Glomerular endothelial cell (primary cell): ENCODE measurements at places on chromosomes 5 and 9. TPM values are rescaled to one million over a fixed set of nuclear protein-coding genes. Genes with fewer than 3 reads are reported as not detected.
A peak's percentile ranks its signal among the peaks of the same experiment; 100 is the strongest.

- no peak for DNase-seq
Observed at GRCh38 chr5:59007460-59008063, 424.7 kb downstream of the RAB3C start.

DNA sequence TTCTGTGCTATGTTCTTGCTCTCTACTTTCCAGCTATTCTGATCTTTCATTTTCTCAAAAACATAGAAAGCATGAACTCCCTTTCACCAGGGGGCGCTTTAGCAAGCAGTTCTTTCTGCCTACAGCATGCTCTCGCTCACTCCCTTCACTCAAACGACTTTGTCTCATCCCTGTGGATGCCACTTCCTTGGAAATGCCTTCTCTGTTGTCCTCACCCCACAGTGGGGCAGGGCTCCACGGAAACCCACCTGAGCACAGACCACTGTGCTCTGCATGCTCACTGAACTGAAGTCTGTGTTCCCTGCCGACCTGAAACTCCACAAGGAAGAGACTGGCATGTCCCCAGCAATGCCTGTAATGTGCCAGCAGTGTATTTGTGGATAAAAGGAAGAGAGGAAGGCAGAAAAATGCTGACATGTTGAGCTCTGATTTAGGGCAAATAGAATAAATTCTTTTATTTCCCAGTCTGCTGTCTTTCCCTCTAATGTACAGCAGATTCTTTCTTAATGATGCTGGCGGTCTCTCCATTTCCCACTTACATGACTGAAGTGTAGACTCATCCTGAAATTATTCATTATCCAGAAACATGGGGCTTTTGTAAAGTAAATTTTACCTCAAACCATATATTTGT is 4.9 kb upstream of the ROR2 start:
- DNase-seq, result no peak

The WWC1 gene
- total RNA-seq, result 2.9 and 8.5 TPM in 2 replicates

The SPATA31A6 gene
- not detected in 2 replicates for total RNA-seq

DNA sequence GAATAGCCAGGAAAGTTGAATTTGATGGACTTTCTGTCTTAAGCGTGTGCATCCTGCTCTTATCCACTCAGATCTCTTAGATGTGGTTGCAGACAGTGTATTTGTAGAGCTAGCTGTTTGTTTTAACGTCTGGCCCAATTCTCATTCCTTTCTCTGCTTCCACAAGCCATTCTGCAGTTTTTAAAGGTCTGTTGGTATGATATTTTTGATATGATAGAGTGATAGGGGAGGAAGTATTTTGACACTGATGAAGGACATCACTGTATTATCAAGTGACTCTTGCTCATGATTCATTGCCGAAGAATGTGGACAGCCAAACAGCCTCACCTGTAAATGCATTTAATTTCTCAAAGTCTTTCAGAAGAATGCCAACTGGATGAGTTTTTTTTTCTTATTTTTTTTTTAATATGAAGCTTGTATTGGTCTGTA is 4.5 kb downstream of the TJP2 start:
- DNase-seq, result no peak

DNA sequence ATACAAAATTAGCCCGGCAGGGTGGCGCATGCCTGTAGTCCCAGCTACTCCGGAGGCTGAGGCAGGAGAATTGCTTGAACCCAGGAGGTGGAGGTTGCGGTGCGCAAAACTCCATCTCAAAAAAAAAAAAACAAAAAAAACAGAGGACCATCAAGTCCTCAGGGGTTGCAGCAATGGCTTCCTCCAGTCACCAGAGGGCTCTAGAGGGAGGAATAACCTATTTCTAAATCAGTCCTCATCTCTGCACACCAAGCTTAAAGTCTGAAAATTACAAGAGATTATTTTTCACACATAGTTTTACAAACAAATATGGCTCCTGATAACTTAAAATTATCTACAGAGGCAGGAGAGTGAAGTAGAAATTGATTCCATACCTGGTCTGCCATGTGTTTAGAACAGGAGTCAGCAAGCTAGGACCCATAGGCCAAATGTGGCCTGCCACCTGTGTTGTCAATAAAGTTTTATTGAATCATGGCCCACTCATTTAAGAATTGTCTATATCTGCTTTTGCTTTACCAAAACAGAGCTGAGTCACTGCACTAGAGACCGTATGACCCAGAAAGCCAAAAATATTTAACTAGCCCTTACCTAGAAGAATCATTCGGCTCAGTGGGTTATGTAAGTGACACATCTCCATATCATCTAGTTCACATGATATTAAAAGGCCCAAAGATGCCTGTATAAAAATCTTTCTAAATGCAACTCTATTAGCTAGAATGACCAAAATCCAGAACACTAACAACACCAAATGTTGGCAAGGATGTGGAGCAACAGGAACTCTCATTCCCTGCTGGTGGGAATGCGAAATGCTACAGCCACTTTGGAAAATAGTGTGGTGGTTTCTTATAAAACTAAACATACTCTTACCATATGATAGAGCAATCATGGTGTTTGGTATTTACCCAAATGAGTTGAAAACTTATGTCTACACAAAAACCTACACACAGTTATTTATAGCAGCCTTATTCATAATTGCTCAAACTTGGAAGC is 207.7 kb downstream of the FRMD3 start:
- DNase-seq, result no peak

DNA sequence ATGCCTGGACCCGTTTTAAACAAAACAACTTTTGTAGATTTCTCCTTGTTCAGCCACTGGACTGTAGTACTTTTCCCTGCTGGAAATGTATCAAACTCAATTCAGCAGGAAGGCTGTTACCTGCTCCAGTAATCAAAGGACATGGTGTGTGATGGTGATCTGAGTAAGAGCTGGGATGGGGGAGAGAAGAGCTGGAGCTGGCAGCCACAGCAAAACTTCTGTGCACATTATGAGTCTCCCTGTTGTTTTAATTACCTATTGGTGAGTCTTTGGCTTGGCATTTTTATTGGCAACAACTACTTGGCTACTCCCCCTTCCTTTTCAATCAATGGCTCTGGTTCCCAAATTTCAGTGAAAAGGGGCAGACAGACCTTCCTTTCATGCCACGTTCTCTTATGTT is 9.7 kb downstream of the NREP start:
- DNase-seq, result no peak

GRCh38 chr9:92058026-92058425 is 57.2 kb downstream of the SPTLC1 start:
- no peak for DNase-seq

DNA sequence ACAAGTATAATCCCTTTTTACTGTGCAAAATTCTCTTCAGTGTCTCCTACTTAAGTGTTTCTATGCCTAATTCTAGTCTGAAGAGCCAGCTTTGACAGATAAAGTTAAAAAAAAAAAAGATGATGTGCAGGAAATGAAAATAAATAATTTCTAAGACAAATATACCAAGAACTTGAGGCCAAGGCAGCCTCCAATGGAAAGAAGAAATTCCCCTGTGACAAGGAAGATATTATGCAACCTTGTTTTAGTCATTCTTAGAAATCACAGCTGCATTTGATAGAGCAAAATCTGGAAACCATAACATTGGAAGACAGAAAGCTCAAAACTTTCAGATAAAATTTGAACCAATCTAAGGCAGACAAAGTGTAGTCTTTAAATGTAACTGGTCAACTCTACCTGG is 375.9 kb upstream of the TLE4 start:
- DNase-seq, result no peak

The PDE8B gene
- 0.12 and 0.29 TPM in 2 replicates for total RNA-seq

The SPATA31E1 gene
- not detected in 2 replicates for total RNA-seq

The GRXCR2 gene
- not detected in 2 replicates for total RNA-seq

DNA sequence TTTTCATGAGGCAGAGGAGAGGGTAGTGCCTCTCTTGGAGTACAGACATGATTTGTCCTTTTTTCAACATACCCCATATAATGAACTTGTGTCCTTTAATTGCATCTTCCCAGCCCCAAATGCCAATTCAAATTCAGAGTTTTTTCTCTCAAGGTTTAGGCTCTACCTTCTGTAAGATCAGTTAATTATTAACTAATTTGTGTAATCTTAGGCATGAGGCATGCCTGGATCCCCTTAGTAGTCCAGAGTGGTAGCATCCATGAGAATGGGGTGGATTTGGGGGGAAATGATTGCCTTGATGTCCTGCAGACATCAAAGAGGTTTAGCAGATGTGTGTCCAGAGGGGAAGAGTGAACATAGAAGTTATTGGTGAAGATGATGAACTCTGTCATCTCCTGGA is 533.3 kb downstream of the LRRC70 start:
- DNase-seq, result no peak

GRCh38 chr5:56183506-56183905 is 49.6 kb downstream of the ANKRD55 start:
- peak; percentile 88 for DNase-seq

The CCDC183 gene
- 0.41 and 0.48 TPM in 2 replicates for total RNA-seq

The PCDHA13 gene
- 0.10 and 0.12 TPM in 2 replicates for total RNA-seq

- DNase-seq, result no peak
Observed at GRCh38 chr5:143566139-143566538, 162.7 kb upstream of the NR3C1 start.

The RNF208 gene
- 0.76 and 2.9 TPM in 2 replicates for total RNA-seq

The FBXL17 gene
- total RNA-seq, result 10.6 and 11.7 TPM in 2 replicates

The HDAC3 gene
- total RNA-seq, result 30.9 and 43.3 TPM in 2 replicates

GRCh38 chr5:168449166-168449565 is 37.1 kb upstream of the RARS1 start:
- no peak for DNase-seq

The CARTPT gene
- total RNA-seq, result not detected in 2 replicates

The PPIC gene
- total RNA-seq, result 34.0 and 57.3 TPM in 2 replicates

- no peak for DNase-seq
Observed at GRCh38 chr5:160434022-160434531, 12.4 kb downstream of the PTTG1 start.
